ENCODE measurements at places on chromosomes 4 and X. TPM values are rescaled to one million over a fixed set of nuclear protein-coding genes. Genes with fewer than 3 reads are reported as not detected.

The IL15 gene
- total RNA-seq: 13.5 TPM

The MAGEB10 gene
- total RNA-seq: not detected

The MAB21L2 gene
- total RNA-seq: not detected

The HTR2C gene
- total RNA-seq: not detected

The RTL3 gene
- total RNA-seq: 0.07 TPM

The SOX3 gene
- total RNA-seq: not detected

The SPOCK3 gene
- total RNA-seq: 0.12 TPM

The OTUD6A gene
- not detected for total RNA-seq

The MAGEA1 gene
- 0.13 TPM for total RNA-seq

The OTC gene
- total RNA-seq: not detected

The SOWAHB gene
- 0.05 TPM for total RNA-seq

The ZCCHC12 gene
- total RNA-seq: 0.24 TPM

The RENBP gene
- 0.19 TPM for total RNA-seq

The KIT gene
- not detected for total RNA-seq

The ATP1B4 gene
- 0.04 TPM for total RNA-seq

The CLCN4 gene
- 3.3 TPM for total RNA-seq

The SGCB gene
- 18.8 TPM for total RNA-seq

The NAP1L5 gene
- 1.8 TPM for total RNA-seq

The MSX1 gene
- 8.2 TPM for total RNA-seq

The TFE3 gene
- total RNA-seq: 41.8 TPM

The SSX2 gene
- not detected for total RNA-seq

The POU3F4 gene
- not detected for total RNA-seq

The XG gene
- total RNA-seq: not detected

The MAGEA9 gene
- not detected for total RNA-seq

The DCLK2 gene
- 9.7 TPM for total RNA-seq

The CT45A2 gene
- not detected for total RNA-seq

The MAGEA2 gene
- total RNA-seq: 0.27 TPM

The FRAS1 gene
- 2.9 TPM for total RNA-seq

The RAB41 gene
- total RNA-seq: not detected

The SLC16A2 gene
- total RNA-seq: 24.0 TPM

The THAP6 gene
- 6.1 TPM for total RNA-seq

The KLF8 gene
- total RNA-seq: not detected

The TSPAN6 gene
- total RNA-seq: 41.9 TPM

The PCDH19 gene
- not detected for total RNA-seq

The RS1 gene
- total RNA-seq: not detected

The STATH gene
- total RNA-seq: not detected

The STBD1 gene
- total RNA-seq: 12.7 TPM

The LANCL3 gene
- total RNA-seq: not detected

The CLDN34 gene
- not detected for total RNA-seq

The SPANXN4 gene
- total RNA-seq: not detected

The HEPH gene
- total RNA-seq: not detected

The ARHGAP4 gene
- 0.91 TPM for total RNA-seq
